Thoracic aorta (tissue), 2 donors: ENCODE measurements at places on chromosomes 5 and 9.
A peak's percentile ranks its signal among the peaks of the same experiment; 100 is the strongest.

DNA sequence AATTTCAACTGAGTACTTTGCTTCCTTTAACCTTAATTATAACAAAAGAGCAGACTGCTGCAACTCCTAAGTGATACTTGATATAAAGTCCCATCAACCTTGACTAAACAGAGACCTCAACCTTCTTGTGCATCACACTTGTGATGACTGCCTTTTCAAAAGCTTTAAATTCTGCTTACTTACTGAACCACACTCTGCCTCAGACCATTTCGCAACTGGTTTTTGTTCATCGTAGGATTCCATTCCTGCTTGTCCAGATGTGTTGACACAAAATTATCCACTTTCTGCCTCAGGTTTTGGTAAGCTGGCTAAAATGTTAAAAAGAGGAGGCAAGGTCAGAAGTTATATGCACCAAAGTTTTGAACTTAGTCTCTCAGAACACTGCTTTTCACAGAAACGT, 3.5 kb downstream of the BOD1 start:
- DNase-seq, result no peak
- peaks cover 13% of the 10 kb centered on the region for H3K36me3 ChIP-seq
- no peak overlapping the region for H3K27ac ChIP-seq
- no peaks in the 10 kb centered on the region for H3K27me3 ChIP-seq
- H3K4me3 ChIP-seq, result no peak overlapping the region
- peaks cover 31% of the 10 kb centered on the region for H3K4me1 ChIP-seq

DNA sequence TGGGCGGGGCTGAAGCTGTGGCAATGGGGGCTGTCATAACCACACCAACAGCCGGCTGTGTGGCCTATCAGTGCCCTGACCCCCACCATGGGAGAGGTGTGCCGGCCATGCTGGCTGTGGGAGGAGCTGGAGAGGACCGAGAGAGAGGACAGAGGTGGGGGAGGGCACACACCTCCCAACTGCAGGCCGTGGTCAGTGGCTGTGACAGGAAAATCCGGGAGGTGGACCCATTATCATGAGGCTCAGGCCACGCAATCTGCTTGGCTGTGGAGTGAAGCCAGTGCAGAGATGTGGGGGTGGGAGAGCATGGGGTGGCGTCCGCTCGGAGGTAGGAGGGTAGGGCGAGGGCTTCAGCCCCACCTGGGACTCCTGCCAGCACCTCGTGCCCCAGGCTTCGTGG, 136.1 kb downstream of the RXRA start:
- no peaks in the 10 kb centered on the region for H3K27me3 ChIP-seq
- H3K4me1 ChIP-seq, result peaks cover 20% of the 10 kb centered on the region
- no peaks in the 10 kb centered on the region for H3K36me3 ChIP-seq
- no peak overlapping the region for H3K4me3 ChIP-seq
- no peak overlapping the region for H3K27ac ChIP-seq
- DNase-seq, result no peak

DNA sequence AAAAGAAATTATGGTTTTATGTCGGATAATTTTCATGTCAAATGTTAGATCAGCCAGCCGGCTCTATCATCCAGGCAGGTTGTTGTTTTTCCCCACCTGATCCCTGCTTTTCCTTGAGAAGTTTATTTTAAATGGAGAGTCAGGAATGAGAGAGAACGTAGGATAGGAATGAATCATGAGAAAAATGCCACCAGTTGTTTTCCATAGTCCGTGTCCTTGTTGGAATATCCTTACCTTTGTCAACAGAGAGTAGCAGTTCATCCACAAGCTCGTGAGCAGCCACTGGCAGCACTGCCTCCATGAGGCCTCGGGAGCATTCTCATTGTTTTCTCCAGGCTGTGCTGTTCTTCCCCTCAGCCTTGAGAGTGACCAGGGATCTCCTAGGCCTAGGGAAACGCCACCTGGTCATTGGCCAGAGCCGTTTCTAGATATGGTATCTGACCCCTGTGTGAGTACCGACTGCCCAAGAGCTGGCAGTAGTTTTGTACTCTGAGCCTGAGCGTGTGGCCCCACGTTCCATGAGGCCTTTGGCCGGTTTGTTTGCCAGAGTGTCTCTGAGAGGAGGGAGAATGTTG, 293.3 kb downstream of the FANCC start:
- no peak for DNase-seq
- peaks cover 66% of the 10 kb centered on the region for H3K4me1 ChIP-seq
- H3K27ac ChIP-seq, result peak overlapping the region; percentile 89
- peaks cover 28% of the 10 kb centered on the region for H3K36me3 ChIP-seq
- H3K4me3 ChIP-seq, result peak overlapping the region; percentile 58

DNA sequence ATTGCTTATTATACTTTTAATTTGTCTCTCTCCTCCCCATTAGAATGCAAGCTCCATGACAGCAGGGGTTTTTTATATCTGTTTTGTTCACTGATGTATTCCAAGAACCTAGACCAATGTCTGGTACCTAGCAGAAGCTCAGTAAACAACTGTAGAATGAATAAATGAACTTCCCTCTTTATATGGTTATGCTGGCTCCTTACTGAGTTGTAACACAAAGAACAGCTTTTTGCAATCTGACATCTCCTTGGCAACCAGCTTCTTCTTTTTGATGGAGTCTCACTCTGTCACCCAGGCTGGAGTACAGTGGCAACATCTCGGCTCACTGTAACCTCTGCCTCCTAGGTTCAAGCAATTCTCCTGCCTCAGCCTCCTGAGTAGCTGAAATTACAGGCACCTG, 13.6 kb downstream of the TRMO start:
- no peaks in the 10 kb centered on the region for H3K27me3 ChIP-seq
- H3K36me3 ChIP-seq, result peaks cover 39% of the 10 kb centered on the region
- H3K4me1 ChIP-seq, result no peaks in the 10 kb centered on the region
- H3K4me3 ChIP-seq, result no peak overlapping the region
- no peak overlapping the region for H3K27ac ChIP-seq
- no peak for DNase-seq

GRCh38 chr5:32848120-32848519, 137.0 kb downstream of the NPR3 start:
- no peaks in the 10 kb centered on the region for H3K4me1 ChIP-seq
- H3K36me3 ChIP-seq, result no peaks in the 10 kb centered on the region
- no peak overlapping the region for H3K4me3 ChIP-seq
- H3K27me3 ChIP-seq, result no peaks in the 10 kb centered on the region

GRCh38 chr9:104787306-104788015, 23.5 kb downstream of the NIPSNAP3B start:
- no peaks in the 10 kb centered on the region for H3K27me3 ChIP-seq
- no peak overlapping the region for H3K4me3 ChIP-seq
- H3K36me3 ChIP-seq, result peaks cover 34% of the 10 kb centered on the region
- no peaks in the 10 kb centered on the region for H3K4me1 ChIP-seq
- no peak overlapping the region for H3K27ac ChIP-seq
- DNase-seq, result no peak
